Endothelial cell of umbilical vein (primary cell): ENCODE measurements at places on chromosomes 2 and 18. TPM values are rescaled to one million over a fixed set of nuclear protein-coding genes. Genes with fewer than 3 reads are reported as not detected.

GKN1 gene
- total RNA-seq: not detected in 2 replicates

TTN gene
- total RNA-seq: 0.44 and 0.49 TPM in 2 replicates

PIEZO2 gene
- total RNA-seq: 5.0 and 11.2 TPM in 2 replicates

TYMS gene
- total RNA-seq: 189 and 200 TPM in 2 replicates

MROH2A gene
- total RNA-seq: not detected in 2 replicates

HOXD4 gene
- 11.5 and 13.7 TPM in 2 replicates for total RNA-seq

GALNT14 gene
- total RNA-seq: 0.35 and 0.40 TPM in 2 replicates

REG1B gene
- not detected in 2 replicates for total RNA-seq

LCT gene
- total RNA-seq: 0.07 TPM in 1 of 2 replicates, not detected in the other

CABYR gene
- total RNA-seq: 8.9 and 11.4 TPM in 2 replicates

COLEC11 gene
- total RNA-seq: not detected in 2 replicates

CASP8 gene
- 5.8 and 8.8 TPM in 2 replicates for total RNA-seq

M1AP gene
- total RNA-seq: not detected in 2 replicates
